ENCODE measurements at places on chromosomes 3 and 15. TPM values are rescaled to one million over a fixed set of nuclear protein-coding genes. Genes with fewer than 3 reads are reported as not detected.

Gene TAGLN3
- 15.0 TPM for polyA plus RNA-seq

Gene SLC38A3
- polyA plus RNA-seq: 4.2 TPM

Gene SYNPR
- 8.6 TPM for polyA plus RNA-seq

Gene ERICH6
- not detected for polyA plus RNA-seq

Gene LINGO1
- 0.60 TPM for polyA plus RNA-seq

Gene SMAD6
- polyA plus RNA-seq: not detected

Gene MRPL3
- 150 TPM for polyA plus RNA-seq

Gene C3orf49
- polyA plus RNA-seq: not detected

Gene PLA1A
- not detected for polyA plus RNA-seq

Gene TRH
- polyA plus RNA-seq: not detected

Gene CDHR4
- not detected for polyA plus RNA-seq

Gene BOC
- polyA plus RNA-seq: 3.7 TPM

Gene STRIT1
- not detected for polyA plus RNA-seq

Gene RTP4
- polyA plus RNA-seq: not detected

Gene USP50
- polyA plus RNA-seq: 18.8 TPM

Gene SLC12A8
- polyA plus RNA-seq: 3.0 TPM

Gene ENTPD3
- polyA plus RNA-seq: not detected

Gene PIF1
- not detected for polyA plus RNA-seq

Gene CGNL1
- polyA plus RNA-seq: 5.9 TPM

Gene CA12
- 87.1 TPM for polyA plus RNA-seq

Gene CTXND1
- polyA plus RNA-seq: 1.7 TPM

Gene RETNLB
- not detected for polyA plus RNA-seq

Gene CCDC33
- polyA plus RNA-seq: not detected

Gene IL17RD
- polyA plus RNA-seq: 0.56 TPM

Gene GABRB3
- 69.0 TPM for polyA plus RNA-seq

Gene CFAP100
- polyA plus RNA-seq: not detected

Gene SIAH2
- 29.7 TPM for polyA plus RNA-seq

Gene AMIGO3
- polyA plus RNA-seq: not detected

Gene CHRNA7
- 1.7 TPM for polyA plus RNA-seq

Data from Purkinje cell (primary cell).